Stimulated activated CD4-positive, alpha-beta T cell treated with anti-CD3 and anti-CD28 coated beads, Interleukin-4, amount 100 ng/mL, for 1 hour (primary cell): ENCODE measurements at places on chromosomes 3 and 15.

GRCh38 chr15:88083811-88084760 lies 172.5 kb downstream of the NTRK3 start:
- no peak for DNase-seq

- no peak for DNase-seq
These were observed 1184.6 kb upstream of the EPHA6 start for GRCh38 chr3:95629802-95630201.

DNA sequence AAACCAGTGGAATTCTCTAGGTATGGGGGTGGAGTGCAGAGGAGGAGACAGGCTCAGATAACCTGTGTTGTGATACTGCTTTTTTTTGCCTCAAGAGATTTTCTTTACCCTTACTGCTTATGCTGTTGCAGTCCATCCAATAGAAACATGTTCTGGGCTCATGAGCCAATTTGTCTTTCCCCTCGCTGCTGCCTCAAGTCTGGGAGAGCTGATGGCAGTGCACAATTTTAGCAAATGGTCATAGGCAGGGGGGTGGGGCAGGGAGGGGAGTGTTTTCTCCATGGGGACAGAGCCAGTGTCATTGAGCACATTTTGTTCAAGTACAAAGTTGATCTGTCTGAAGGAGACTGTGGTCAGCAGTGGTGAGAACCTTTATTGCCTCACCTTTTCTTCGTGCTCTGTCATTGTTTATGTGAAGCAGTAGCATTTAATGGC lies 134.9 kb downstream of the MBNL1 start:
- DNase-seq: no peak

DNA sequence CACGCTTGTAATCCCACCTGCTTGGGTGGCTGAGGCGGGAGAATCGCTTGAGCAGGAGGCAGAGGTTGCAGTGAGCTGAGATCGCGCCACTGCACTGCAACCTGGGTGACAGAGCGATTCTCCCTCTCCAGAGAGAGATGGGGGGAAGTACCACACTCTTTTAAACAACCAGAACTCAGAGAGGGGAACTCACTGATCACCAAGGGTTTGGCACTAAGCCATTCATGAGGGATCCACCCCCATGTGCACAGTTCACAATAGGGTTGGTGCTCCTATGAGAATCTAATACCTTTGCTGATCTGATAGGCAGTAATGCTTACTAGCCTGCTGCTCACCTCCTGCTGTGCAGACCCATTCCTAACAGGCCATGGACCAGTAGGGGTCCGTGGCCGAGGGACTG lies 51.6 kb downstream of the QTRT2 start:
- no peak for DNase-seq

- DNase-seq: no peak
These were observed 317.4 kb downstream of the FHIT start for GRCh38 chr3:60933824-60934223.

- DNase-seq: no peak
These were observed 74.7 kb downstream of the RASA2 start for GRCh38 chr3:141561426-141562034.

GRCh38 chr3:121735047-121735696 lies 14.4 kb downstream of the GOLGB1 start:
- DNase-seq: no peak

DNA sequence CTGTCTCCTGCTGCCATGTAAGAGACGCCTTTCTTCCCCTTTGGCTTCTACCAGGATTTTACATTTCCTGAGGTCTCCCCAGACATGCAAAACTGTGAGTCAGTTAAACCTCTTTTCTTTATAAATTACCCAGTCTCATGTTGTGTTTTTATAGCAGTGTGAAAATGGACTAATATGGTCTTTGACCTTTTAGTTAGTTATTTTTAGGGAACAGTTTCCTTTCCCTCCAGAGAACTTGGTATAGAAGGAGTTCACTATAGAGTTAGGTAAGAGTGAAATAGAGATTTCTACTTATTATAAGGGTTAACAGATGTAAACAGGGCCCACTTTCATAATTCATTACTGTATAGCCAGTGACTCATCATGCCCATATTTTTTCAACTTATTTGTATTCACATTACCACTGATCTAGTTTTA lies 170.9 kb downstream of the UNC13C start:
- no peak for DNase-seq

DNA sequence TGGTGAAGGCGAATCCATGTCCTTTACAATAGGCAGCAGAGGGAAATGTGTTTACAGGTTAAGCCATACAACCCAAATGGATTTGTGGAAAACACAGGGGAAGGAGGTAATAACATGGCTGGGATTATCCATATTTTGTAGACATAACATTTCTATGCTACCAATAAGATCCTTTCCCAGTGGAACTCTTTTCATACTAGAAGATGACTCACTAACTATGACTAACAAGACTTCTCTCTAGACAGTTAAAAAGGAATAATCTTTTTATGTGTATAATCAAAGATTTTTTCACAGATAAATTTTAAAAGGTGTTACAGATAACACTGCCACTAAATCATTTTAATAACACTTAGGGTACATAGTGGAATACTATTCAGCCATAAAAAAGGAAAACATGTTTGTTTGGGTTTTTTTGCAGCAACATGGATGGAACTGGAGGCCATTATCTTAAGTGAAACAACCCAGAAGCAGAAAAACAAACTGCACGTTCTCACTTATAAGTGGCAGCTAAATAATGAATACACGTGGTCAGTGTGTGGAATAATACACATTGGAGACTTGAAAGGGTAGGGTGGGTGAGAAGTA lies 39.6 kb downstream of the VPS13C start:
- no peak for DNase-seq

DNA sequence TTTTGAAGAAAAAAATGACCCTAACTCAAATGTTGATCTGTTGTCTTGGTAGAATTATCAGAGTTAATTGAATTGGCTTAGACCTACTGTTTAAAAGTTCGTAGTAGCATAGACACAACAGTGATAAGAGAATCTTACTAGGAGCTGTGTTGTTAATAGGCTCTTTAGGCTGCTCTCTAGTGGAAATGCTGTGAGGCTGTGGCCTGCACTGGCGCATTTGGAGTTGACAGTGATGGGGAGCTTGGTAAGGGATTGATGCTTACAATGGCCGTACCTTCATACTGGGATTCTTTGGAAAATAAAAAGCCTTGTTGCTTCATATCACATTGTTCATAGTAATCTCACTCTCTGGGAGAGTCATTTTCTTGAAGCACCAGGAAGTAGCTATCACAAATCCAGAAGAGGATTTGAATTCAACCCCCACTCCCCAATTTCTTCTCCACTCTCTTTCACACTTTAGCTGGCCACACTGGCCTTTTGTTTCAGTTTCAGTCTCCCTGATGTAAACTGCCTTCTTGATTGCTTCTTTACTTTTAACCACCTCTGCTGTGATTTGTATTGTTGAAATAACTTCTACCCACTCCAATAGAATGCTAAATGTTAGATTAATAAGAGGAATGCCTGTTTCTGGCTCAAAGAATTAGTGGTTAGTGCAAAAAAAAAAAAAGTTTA lies 56.6 kb downstream of the CEP63 start:
- no peak for DNase-seq

- DNase-seq: no peak
These were observed 194.2 kb downstream of the PLCL2 start for GRCh38 chr3:17078926-17079465.

DNA sequence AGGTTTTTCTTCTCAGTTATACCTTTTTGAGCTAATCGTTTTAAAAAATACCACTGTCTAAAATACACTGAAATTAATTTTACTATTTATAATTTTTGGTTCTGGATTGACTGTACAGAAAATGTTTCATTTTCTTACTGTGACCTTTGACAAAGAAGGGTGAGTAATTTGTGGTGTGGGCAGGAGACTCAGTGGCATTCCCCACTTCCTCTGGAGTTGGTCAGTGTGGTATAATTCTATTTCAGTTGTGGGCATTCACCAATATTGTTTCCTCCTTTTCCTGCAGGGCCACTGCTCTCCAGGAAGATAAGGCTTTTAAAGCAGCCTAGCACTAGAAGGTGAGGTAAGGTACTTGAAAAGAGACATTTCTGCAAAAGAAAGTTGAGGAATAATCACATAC lies 6.5 kb downstream of the DAG1 start:
- DNase-seq: no peak

DNA sequence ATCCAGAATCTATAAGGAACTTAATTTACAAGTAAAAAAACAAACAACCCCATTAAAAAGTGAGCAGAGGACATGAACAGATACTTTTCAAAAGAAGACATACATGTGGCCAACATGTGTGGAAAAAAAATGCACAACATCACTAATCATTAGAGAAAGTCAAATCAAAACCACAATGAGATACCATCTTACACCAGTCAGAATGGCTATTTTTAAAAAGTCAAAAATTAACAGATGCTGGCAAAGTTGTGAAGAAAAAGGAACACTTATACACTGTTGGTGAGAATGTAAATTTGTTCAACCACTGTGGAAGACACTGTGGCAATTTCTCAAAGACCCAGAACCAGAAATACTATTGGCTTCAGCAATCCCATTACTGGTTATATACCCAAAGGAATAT lies 830.0 kb upstream of the ALCAM start:
- DNase-seq: no peak

- no peak for DNase-seq
These were observed 166.4 kb downstream of the ATG7 start for GRCh38 chr3:11438646-11439045.

DNA sequence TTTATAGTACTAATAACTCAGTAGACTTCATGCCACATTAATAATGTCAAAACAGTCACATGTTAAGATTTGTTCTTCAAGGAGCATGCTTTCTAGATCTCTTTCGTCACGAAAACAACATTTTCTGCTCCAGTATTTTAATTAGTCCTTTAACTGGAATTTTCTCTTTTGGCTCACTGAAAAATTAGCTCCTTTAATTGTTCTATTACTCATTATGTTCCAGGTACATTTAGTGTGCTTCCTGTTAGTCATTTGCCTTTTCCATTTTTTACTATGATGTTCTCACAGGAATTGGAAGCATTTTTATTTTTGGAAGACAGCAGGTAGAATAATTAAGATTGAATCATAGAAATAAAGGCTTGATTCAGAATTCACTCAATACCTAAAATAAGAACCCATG lies 111.2 kb downstream of the SLC9A9 start:
- DNase-seq: no peak

DNA sequence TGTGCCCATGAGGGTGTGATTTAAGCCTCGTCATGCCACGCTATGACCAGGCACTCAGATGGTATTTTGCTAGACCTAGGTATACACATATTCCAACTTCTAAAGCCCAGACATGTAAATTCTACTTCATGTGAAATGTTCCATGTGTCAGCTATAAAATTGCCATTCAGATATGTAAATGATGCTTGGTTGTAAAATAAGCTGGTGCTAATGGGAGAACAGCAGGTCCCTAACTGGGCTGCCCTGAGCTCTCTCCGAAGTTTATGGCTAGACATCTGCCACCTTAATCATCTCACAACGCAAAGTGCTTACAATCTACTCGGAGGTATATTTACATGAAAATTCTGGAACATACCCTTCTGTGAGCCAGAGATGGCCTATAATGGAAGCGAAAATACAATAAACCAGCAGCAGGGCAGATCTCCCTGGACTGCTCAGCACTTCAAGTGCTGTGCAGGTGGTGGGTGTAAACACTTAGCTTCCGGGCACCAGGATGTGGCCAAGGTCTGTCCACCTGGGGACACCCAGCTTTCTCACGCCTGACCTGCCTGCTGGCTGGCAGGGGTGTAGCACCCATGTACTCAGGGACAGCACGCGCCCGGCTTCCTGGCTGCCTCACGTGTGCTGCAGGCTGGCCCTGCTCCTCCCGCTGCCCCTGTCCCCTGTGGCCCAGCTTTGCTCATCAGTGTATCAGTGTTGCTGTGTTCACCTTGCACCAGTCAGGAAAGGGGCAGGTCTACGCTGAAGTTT lies 82.0 kb downstream of the CHDH start:
- no peak for DNase-seq

- no peak for DNase-seq
These were observed 48.9 kb downstream of the TGFBR2 start for GRCh38 chr3:30655187-30655812.

DNA sequence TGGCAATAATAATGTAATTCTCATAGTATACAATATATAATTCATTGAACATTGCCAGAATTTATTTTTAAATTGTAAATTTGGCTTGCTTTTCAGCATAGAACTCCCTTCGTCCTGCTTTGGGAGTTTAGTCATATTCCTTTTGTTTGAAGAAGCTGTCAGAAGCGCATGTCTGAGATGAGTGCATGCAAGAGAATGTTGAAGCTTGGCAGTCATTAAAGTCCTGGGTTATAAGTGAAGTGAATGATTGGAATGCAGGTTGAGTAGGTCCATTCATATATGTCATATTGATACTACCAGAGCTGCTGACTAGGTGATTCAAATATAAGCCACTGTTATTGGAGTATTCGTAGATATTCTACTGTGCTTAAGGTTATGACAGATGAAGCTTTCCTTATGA lies 243.6 kb upstream of the MDFIC2 start:
- no peak for DNase-seq

DNA sequence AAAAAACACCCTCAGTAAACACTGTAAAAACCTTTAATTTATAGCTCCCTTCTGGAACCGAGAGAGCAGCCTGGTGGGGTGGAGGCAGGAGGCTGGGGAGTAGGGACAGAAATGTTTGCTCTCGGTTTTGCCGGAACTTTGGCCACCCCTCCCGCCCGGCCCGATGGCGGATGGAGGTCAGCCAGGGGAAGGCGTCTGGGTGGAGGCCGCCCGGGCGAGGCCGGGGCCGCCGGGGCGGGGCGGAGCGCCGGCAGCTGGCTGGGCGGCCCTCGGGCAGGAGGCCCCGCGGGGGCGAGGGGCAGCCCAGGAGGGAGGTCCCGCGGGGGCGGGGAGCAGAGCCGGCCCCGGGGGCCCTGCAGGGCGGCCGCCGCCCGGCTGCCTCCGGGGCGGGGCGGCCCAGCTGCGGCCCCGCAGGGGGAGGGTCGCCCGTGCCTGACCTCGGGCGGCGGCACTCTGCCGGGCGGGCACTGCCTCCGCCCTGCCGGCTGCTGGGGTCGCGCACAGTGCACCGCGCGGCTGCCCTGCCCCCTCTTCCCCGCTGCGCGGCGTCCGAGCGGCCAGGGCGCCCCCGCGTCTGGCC lies 829 bp upstream of the SKIL start:
- DNase-seq: peak; percentile 56

DNA sequence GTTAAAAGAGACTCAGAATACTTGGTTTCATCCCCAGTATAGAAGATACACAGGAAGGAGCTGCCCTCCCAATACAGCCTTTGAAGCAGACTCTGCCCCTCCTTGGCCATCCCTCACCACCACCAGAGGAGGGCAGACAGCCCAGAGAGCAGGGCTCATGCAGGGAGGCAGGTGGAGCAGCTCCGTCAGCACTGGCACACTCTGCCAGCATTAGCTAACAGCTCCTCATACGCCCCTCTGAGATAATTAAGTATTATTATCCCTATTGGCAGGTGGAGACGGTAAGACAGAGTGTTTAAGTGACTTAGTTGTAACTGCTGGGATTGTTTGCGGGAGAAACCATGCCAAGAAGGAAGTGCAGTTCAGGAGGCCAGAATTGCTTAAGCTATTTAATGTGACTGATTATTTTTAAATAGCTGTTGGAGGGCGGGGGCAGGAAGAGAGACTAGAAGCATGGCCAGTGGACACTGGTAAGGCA lies 434.0 kb downstream of the EPHB1 start:
- DNase-seq: no peak

DNA sequence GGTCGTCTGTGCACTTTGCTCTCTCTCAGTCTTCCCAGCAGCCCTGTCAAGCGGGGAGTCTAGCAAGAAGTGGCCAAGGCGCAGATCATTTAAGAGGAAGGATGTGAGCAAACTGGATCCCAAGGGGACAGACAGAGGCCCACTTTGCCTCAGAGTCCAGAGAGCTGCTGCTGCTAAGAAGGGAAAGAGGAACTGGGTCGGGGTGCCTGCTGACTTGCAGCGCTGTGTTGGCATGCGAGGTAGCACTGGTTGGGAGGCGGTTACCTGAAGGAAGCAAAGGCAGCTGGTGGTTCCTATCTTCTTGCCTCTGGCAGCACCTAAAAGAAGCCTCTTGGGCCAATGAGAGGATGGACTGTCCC lies 28.1 kb downstream of the SMAD3 start:
- no peak for DNase-seq
